Stimulated activated CD8-positive, alpha-beta memory T cell treated with anti-CD3 and anti-CD28 coated beads, Interleukin-4, amount 100 ng/mL, for 1 hour (primary cell): ENCODE measurements at places on chromosomes 1 and 21.

GRCh38 chr1:46793126-46793525, 5.7 kb upstream of the CYP4B1 start:
- no peak for DNase-seq

DNA sequence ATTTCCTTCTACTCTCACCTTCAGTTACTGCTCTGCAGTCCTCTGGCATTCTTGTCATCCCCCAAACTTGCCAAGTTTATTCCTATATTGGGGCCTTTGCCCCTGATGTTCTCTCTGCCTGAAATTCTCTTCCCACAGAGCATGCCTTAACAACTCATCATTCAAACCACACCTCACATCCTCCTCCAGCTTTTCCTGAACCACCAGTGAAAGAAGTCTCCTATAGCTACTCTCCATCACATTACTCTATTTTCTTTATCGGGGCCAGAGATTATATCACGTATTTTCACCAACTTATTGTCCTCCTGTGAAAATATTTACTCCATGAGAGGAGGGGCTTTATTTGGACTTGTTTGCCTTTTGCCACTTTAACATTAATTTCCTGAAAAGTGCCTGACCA, 32.1 kb downstream of the EXTL2 start:
- DNase-seq, result no peak

- no peak for DNase-seq
These were observed 426.6 kb downstream of the DUSP10 start for GRCh38 chr1:221315330-221315729.

GRCh38 chr1:232101231-232101630, 474.6 kb downstream of the DISC1 start:
- no peak for DNase-seq

GRCh38 chr1:224535641-224536040, 80.5 kb upstream of the CNIH3 start:
- DNase-seq, result no peak

DNA sequence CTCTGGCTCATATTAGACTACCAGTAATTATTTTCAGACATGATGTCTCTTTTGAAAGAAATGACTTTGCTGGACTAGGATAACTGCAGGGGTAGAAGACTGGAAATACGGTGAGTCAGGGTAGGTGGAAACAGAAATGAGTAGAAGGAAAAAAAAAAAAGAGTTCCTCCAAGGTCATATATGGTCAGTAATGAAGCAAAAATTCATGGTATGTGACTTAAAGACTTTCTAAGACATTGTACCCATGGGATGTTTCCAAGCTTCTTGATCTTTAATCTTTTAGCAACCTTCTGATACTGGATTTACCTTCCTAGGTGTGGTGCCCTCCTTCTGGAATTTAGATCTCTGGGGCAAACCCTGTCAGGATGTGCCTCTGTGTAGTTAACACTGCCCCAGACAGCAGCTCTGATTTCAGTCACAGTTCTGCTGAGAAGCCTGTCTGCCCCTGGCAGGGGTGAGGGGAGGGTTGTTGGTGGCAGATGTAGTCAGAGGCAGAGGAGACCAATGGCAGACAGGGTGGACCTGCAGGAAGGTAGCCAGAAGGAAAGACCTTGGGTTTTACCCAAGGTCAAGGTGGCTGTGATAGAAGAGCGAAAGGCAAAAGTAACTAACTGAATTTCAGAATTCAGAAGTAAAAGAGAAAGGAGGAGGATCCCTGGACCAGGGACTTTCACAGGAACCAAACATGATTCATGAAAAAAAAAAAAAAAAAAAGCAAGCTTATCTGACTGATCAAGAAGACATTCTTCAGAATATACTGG, 44.1 kb upstream of the BCL10 start:
- no peak for DNase-seq

DNA sequence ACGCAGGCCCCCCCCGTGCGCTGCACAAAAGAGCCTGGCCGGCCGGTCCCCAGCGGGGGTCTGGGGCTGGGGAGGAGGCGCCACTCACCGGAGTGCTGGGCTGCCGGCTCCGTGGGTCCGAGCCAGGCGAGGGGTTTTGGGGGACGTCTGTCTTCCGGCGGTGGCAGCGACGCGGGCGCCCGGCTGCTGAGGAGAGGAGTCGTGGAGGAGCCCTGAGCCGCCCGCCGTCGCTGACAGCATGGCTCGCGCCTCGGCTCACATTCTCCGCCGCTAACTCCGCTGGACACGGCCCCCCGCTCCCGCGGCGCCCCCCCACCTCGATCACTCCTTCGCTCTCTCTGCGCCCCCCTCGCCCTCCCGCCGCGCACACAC, 649 bp downstream of the AHDC1 start:
- DNase-seq, result no peak

DNA sequence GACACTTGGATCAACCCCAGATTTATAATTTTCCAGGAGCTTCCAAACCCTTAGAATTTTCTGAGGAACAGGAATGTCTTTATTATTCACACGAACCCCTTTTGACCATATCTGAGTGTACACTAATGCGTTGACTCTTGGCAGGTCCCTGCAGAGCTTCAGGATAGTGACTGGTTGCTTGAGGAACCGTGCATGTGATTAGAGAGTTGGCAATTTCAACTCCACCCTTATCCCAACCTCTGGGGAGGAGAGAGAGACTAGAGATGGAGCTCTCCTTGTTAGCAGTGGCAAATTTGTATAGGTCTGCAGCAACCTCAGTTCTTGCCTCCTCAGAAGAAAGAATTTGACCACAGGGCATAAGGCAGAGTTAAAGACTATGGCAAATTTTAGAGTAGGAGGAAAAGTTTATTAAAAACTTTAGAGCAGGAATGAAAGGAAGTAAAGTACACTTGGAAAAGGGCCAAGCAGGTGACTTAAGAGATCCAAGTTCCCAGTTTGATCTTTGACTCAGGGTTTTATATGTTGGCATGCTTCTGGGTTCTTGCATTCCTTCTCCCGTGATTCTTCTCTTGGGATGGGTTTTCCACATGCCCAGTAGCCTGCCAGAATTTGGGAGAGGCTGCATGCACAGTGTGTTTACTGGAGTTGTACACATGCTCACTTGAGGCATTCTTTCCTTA, 93.8 kb upstream of the ETV3 start:
- no peak for DNase-seq

DNA sequence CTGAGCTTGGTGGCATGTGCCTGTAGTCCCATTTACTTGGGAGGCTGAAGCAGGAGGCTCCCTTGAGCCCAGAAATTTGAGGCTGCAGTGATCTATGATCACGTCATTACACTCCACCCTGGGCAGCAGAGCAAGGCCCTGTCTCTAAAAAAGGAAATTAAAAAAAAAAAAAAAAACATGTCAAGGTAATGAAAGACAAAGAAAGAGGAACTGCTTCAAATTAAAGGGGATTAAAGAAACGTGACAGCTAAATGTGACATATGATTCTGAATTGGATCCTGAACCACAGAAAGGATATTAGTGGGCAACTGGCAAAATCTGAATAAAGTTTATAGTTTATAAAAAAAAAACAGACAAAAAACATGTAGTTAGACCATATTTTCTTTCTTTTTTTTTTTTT, 3.8 kb upstream of the C2CD4D start:
- DNase-seq, result no peak
